Prostate gland (tissue), 2 donors: ENCODE measurements at places on chromosomes 7 and 10. TPM values are rescaled to one million over a fixed set of nuclear protein-coding genes. Genes with fewer than 3 reads are reported as not detected.

- H3K27ac ChIP-seq = no peak overlapping the region
- no peaks in the 10 kb centered on the region for H3K36me3 ChIP-seq
- no peaks in the 10 kb centered on the region for H3K27me3 ChIP-seq
- DNase-seq = no peak
- H3K4me3 ChIP-seq = no peak overlapping the region
- no peaks in the 10 kb centered on the region for H3K4me1 ChIP-seq
These were observed 288.2 kb downstream of the POU6F2 start for GRCh38 chr7:39265641-39266591.

The PNLIPRP2 gene
- total RNA-seq = not detected

- DNase-seq = peak; percentile 53
- no peak overlapping the region for H3K4me3 ChIP-seq
- H3K27ac ChIP-seq = no peak overlapping the region
- H3K27me3 ChIP-seq = no peaks in the 10 kb centered on the region
- no peaks in the 10 kb centered on the region for H3K4me1 ChIP-seq
- no peaks in the 10 kb centered on the region for H3K36me3 ChIP-seq
These were observed 87.4 kb downstream of the CHN2 start for GRCh38 chr7:29281782-29282541.

DNA sequence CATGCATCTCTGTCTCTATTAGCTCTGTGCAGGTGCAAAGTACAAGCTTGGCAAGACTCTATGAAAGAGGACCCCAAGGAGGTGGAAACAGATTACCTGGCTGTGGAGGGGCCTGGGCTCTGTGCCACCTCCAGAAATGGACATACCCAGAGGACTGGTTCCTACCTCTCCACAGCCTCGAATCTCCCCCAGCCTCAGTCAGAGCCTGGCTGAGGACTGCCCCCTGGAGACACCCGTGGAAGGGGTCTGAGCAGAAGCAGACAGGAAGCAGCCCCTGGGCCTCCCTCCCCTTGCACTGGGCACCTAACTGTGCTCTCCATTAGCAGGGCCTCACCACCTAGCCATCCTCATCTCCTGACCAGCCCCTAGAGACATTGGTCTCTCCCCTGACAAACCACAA is 92.0 kb downstream of the DLG5 start:
- H3K27ac ChIP-seq = no peak overlapping the region
- peaks cover 12% of the 10 kb centered on the region for H3K36me3 ChIP-seq
- no peak for DNase-seq
- no peak overlapping the region for H3K4me3 ChIP-seq
- H3K4me1 ChIP-seq = no peaks in the 10 kb centered on the region
- H3K27me3 ChIP-seq = no peaks in the 10 kb centered on the region

GRCh38 chr7:67875558-67875957 is 878.9 kb downstream of the TYW1 start:
- H3K27ac ChIP-seq = no peak overlapping the region
- no peaks in the 10 kb centered on the region for H3K36me3 ChIP-seq

DNA sequence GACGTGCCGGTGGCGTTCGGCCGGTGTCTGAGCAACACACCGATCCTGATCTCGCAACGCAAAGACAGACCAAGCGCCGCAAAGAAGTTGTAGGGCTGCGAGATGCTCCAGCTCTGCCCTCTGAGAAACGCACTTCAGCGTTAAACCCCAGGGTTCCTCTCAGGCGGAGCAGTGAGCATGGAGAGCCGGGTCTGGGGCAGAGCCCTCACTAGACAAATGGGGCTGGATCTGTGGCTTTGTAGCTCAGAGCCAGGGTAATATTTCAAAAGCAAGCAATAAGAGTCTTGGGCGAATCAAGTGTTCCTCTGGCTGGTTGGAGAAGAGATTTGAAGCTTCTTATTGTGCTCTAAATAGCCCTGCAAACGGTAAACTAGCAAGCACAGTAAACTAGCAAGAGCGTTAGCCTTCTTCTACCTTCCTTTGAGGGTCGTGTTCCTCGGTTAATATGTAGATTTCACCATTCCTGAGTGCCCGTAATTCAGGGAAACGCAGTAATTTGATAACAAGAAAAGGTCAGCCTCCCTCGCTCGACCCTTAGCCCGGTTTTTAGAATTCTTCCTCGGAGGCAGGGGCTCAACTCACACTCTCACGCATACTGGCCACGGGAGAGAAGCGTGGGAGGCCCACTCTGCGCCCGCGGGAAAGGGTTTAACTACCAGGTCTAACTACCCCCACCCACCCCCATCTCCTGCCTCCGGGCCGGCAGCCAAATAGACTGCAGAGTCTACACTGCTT is 6.7 kb downstream of the SKAP2 start:
- no peaks in the 10 kb centered on the region for H3K4me1 ChIP-seq
- no peak for DNase-seq
- no peaks in the 10 kb centered on the region for H3K27me3 ChIP-seq
- H3K36me3 ChIP-seq = no peaks in the 10 kb centered on the region
- H3K4me3 ChIP-seq = no peak overlapping the region
- H3K27ac ChIP-seq = no peak overlapping the region

The TECTB gene
- not detected for total RNA-seq

The LRRC18 gene
- not detected for total RNA-seq

GRCh38 chr10:17386021-17386420 is 68.4 kb downstream of the ST8SIA6 start:
- no peaks in the 10 kb centered on the region for H3K36me3 ChIP-seq
- H3K27ac ChIP-seq = no peak overlapping the region
- no peaks in the 10 kb centered on the region for H3K4me1 ChIP-seq
- no peak overlapping the region for H3K4me3 ChIP-seq
- no peaks in the 10 kb centered on the region for H3K27me3 ChIP-seq
- DNase-seq = no peak

DNA sequence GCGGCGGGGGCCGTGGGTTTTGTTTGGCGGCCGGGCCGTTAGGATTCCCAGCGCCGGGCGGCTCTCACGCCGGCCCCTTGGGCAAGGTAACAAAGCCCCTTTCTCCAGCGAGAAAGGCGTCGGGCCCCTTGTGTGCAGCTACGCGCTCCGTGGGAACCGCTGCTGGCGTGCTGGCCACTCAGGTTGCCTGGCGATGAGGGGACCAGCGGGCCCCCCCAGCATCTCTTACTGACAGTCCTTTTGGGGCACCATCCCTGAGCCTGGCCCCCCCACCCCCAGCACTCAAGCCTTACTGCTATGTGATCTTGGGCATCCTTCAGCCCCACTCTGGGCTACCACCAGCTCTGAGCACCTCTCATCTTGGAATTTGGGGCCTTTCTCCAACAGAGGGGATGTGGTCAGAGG is 1.8 kb downstream of the LFNG start:
- H3K36me3 ChIP-seq = peaks cover 5% of the 10 kb centered on the region
- H3K27me3 ChIP-seq = no peaks in the 10 kb centered on the region
- peaks cover 40% of the 10 kb centered on the region for H3K4me1 ChIP-seq
- DNase-seq = no peak
- H3K27ac ChIP-seq = peak overlapping the region; percentile 75

The PPIA gene
- total RNA-seq = 957 TPM

GRCh38 chr10:133537546-133538545 is 10.7 kb downstream of the CYP2E1 start:
- no peaks in the 10 kb centered on the region for H3K4me1 ChIP-seq
- no peaks in the 10 kb centered on the region for H3K36me3 ChIP-seq
- H3K4me3 ChIP-seq = no peak overlapping the region
- no peak for DNase-seq
- no peak overlapping the region for H3K27ac ChIP-seq

GRCh38 chr10:54914049-54914448 is 113.0 kb upstream of the PCDH15 start:
- no peaks in the 10 kb centered on the region for H3K27me3 ChIP-seq
- no peaks in the 10 kb centered on the region for H3K36me3 ChIP-seq
- H3K4me3 ChIP-seq = no peak overlapping the region
- DNase-seq = no peak
